ENCODE measurements at places on chromosomes 11 and 22.

DNA sequence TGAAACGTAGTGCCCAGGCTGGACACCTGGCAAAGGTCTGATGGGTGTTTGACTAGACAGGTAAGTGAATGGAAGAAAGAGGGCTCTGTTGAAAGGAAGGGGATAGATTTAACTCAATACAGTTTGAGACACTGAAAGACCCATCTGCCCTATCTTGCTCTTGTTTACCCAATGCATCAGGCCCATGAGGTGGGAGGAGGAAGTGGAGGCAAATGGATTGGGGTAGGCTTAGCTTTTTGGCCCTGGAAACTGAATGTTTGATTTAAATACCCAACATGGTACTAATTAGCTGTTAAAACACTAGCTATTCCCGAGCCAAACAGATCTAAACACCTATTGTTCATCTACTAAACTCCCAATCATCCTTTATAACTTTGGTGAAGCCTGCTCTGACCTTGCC lies 3.5 kb upstream of the UVRAG start:
- no peak for DNase-seq

DNA sequence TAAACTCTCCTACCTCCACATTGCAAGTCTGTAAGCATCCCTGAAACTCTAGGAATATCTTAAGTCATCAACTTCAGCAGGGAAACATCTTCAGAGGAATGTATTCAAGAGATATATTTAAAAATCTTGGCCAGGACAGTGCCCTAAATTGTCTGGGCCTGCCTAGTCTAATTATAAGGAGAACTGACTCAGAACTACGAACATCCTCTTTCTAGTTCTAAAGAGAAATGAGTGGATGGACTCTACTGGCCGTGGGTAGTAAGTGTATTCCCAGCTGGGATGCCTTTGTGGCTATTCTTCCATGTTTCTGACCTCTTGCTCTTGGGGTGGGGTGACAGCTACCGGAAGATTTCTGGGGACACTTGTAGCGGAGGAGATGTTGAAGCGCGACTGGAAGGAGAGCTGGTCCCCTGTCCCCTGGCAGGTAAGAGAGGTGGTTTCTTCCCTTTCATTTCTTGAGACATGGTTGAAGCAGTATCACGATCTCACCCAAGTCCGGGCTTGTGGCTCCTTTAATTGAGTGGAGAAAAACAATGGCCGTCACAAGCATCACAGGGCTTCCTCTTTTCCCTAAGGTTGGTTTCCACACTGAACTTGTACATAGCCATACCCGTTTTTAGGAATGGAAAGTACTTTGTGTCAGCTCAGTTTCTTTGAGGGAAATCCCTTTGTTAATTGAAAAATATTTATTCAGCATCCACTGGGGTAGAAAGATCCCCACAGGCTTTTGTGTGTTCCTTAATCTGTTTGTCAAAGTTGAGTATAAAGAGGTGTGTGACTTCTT lies 97.7 kb upstream of the SORL1-AS1 start:
- no peak for DNase-seq

DNA sequence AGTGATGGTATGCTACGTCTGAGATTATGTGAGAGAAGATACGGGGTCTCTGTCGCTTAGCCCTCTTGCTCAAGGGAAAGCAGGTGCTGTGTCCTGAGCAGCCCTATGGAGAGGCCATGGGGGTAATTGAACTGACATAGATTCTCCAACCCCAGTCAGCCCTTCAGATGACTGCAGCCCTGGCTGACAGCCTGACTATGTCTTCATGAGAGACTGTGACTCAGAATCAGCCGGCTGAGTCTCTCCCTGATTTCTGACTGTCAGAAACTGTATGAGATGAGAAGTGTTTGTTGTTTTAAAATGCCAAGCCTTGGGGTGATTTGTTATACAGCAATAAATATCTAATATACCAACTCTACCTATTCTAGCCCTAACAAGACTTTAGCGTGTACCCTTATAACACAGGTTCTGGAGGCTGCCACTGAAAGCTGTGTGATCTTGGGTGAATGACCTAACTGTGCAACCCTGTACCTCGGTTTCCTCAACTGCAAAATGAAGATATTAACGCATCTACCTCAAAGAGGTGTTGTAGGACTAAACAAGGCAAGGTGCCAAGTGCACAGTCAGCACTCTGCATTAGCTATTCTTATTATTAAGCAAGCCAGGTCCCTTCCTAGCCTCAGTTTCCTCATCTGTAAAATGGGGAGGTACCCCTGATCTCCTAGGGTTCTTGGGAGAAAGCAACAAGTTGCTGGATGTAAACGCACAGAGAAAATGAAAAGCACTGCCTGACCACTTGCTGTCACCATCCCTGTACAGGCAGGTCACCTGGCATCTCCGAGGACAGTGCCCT lies 24.9 kb downstream of the SLC43A1 start:
- no peak for DNase-seq

- no peak for DNase-seq
These were observed 537.6 kb downstream of the TBC1D22A start for GRCh38 chr22:47299863-47300697.

Measured in HTR-8/SVneo (cell line).